ENCODE measurements at places on chromosomes 5 and 9.

GRCh38 chr9:69174616-69175463, 763 bp downstream of the TJP2 start:
- DNase-seq = peak; percentile 13

- no peak for DNase-seq
These were observed 11.3 kb downstream of the MYMK start for GRCh38 chr9:133513214-133514100.

DNA sequence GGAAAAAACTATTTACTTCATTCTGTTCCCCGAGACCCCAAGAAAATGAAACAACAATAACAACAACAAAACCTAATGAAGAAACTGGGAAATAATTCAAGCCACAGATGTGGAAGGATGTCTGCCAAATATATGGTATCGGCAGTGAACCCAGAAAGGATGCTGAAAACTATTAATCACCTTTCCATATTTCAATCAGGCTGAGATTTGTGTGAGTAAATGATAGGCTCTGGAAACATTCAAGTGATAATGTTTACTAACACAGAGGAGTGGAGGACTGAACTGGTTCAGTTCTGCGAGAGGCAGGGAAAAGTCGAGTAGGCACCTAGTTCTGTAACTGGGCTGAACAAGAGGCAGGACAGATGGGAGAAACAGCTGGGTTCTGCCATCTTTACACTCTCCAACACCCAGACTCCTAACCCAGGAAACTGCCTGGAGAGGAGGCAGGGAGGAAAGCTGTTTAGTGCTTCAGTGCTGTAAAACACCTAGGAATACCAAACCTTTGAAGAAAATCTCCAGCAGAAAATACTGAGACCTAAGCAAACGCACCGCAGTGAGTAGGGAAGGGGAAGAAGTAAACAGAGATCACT, 96.8 kb upstream of the GNA14 start:
- no peak for DNase-seq

- DNase-seq = no peak
These were observed 1.3 kb downstream of the ZNF131 start for GRCh38 chr5:43121913-43122484.

GRCh38 chr5:145316282-145316681, 518.9 kb downstream of the PRELID2 start:
- DNase-seq = no peak
